ENCODE measurements at places on chromosomes 4 and X.

- H3K27ac ChIP-seq, result no peak overlapping the region
- H3K4me1 ChIP-seq, result peaks cover 5% of the 10 kb centered on the region
- no peak overlapping the region for H3K4me3 ChIP-seq
- H3K27me3 ChIP-seq, result peaks cover 7% of the 10 kb centered on the region
- DNase-seq, result no peak
- no peaks in the 10 kb centered on the region for H3K36me3 ChIP-seq
These were observed 14.6 kb downstream of the SYN1 start for GRCh38 chrX:47605024-47605423.

GRCh38 chrX:100368167-100368566 lies 41.9 kb downstream of the PCDH19 start:
- H3K27ac ChIP-seq, result no peak overlapping the region
- H3K27me3 ChIP-seq, result no peaks in the 10 kb centered on the region
- no peaks in the 10 kb centered on the region for H3K4me1 ChIP-seq

GRCh38 chrX:66233209-66233608 lies 69.2 kb downstream of the HEPH start:
- no peak overlapping the region for H3K27ac ChIP-seq
- no peaks in the 10 kb centered on the region for H3K27me3 ChIP-seq
- no peak for DNase-seq
- no peaks in the 10 kb centered on the region for H3K4me1 ChIP-seq
- H3K36me3 ChIP-seq, result no peaks in the 10 kb centered on the region
- H3K4me3 ChIP-seq, result no peak overlapping the region

GRCh38 chr4:2469192-2469984 lies 482 bp downstream of the RNF4 start:
- DNase-seq, result peak; percentile 64
- H3K27me3 ChIP-seq, result no peaks in the 10 kb centered on the region
- no peaks in the 10 kb centered on the region for H3K36me3 ChIP-seq

DNA sequence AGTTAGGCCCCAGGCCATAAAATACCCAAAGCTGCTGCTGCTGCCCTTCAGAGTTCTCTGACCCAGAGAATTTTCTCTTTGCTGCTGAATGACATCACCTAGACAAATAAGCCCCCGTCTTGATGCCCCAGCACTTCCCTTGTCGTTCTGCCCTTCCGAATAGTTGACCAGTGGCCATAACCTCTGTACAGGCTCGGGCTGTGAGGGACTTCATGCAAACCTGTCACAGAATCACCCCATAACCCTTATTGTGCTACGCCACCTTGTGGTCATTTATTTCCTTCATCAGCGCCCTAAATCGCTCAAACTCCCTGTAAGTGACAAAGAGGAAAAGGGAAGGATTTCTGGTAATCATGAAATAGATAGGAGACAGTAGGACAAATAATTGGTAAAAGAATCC lies 18.8 kb downstream of the SPACA5 start:
- H3K36me3 ChIP-seq, result no peaks in the 10 kb centered on the region
- H3K4me3 ChIP-seq, result no peak overlapping the region
- H3K4me1 ChIP-seq, result peaks cover 14% of the 10 kb centered on the region
- DNase-seq, result peak; percentile 29
- no peaks in the 10 kb centered on the region for H3K27me3 ChIP-seq

Data from memory B cell (primary cell).